ENCODE measurements at places on chromosomes 2 and 18.

- DNase-seq: peak; percentile 20
Observed at GRCh38 chr2:26068602-26069298, 34.9 kb downstream of the RAB10 start.

DNA sequence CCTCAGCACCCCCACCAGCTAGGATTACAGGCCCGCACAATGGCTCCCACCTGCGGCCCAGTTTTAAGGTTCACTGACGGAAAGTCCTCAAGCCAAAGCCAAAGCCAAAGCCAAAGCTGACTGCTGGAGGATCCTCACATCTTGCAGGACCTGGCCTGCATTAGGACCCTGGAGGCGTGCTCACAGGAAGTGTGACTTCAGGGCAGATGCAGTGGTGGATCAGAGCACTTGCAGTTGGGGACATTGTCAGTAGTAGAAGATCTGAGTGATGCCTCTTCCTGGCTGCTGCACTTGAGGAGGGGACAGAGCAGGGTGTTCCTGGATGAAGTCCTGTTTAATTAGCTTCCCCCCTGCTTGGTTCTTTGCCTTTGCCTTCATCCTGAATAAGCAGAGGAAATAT is 69.0 kb upstream of the ALPP start:
- DNase-seq: no peak

GRCh38 chr2:202034249-202035088 is 814 bp downstream of the FZD7 start:
- no peak for DNase-seq

DNA sequence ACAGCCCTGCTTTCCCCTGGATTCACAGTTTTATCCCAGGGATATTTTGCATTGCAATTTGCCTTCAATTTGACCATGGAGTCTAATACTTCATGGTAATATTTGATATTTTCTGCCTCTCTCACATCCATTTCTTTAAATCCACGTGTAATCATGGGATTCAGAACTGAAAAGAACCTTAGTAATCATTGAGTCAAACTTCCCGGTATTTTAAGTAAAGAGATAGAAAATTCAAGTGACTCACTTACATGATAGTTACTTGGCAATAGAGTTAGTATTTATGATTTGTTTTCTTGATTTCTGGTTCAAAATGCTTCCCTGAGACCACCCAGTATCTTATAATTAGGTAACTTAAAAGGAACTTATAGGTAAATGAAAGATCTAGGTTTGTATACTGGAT is 33.7 kb upstream of the CDC42EP3 start:
- DNase-seq: no peak

GRCh38 chr2:209905691-209906090 is 96.7 kb upstream of the RPE start:
- no peak for DNase-seq

GRCh38 chr2:51027968-51028367 is 4.0 kb downstream of the NRXN1 start:
- DNase-seq: no peak

DNA sequence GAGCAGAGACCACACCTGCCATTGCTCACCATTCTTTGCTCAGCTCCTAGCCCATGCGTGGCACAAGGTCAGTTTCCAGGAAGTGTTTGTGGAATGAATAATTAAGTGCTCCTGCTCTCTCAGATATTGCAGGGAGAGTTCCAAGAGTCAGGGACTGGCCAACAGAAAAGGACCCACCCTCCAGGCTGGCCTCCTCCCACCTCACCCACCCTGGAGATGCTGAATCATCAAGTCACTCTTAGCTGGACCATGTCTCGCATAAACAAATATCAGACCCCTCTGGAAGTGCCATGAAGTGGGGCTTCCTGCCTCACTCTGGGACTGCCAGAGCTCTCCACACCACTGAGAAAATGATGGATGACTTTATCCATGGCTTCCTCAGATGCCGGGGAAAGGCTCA is 256.0 kb downstream of the TNS1 start:
- DNase-seq: no peak

GRCh38 chr2:70831861-70832260 is 3.8 kb downstream of the CD207 start:
- no peak for DNase-seq

DNA sequence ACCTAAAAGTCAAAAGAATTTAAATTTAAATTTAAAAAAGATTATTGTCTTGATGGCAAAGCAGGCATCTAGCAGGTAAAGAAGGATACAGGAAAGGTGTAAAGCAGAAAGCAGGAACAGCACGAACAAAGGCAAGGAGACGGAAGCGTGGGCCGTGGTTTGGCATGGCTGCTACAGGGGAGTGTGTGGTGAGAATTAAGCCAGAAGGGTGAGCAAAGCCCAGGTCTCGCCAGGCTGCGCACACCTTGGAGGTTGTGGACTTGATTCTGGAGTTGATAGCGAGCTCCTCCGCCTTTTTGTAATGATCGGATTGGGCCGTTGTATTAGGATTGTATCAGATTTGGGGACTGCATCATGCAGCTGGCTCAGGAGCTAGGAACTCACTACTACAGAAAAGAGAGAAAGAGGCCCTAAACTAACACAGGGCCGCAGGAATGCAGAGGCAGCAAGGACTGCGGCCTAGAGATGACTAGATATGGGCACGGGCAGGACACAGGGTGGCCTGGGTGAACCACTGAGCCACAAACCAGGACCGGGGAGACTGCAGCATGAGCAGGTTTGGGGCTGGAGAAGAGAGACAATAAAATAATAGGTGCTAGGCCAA is 71.4 kb upstream of the TMEM247 start:
- DNase-seq: no peak

DNA sequence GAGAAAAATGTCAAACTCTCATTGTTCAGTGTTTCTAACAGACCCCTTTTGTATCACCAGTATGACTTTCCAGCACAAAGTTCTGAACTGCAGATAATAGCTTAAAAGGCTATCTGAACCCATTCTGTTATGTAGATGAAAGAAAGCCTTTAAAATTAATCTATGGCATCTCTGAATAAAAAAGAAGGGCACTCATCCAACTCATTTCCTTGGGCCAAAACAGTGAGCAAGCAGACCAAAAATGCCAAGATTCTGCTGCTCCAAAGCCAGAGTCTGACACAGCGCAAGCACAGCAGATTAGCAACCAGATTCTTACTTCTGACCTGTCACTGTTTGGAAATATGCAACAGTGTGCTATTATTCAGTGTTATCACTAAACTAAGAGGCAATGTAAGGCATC is 22.6 kb upstream of the ITGA6 start:
- no peak for DNase-seq

DNA sequence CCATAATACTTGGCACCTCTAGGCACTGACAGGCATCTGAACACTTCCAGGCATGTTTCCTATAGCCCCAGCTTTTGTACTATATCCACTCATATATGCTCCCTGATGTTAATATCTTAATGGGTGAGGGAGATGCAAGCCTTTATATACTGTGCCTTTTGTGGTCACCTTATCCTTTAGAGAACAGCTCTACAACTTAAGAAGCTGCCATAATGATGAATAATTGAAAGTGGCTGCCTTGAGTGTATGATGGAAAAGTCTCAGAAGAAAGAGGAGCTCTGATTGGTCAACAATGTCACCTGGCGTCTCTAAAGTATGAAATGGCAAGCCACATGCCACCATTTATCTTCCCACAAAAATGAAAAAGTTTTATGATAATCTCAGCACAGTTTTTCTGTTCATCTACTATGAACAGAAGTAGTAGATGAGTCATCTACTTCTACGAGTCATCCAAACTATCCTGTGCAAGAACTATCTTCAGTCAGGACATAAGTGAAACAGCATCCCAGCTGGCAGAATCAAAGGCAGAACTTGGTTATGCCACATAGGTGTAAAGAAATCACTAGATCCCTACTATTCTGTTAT is 997.9 kb upstream of the CELF4 start:
- no peak for DNase-seq

DNA sequence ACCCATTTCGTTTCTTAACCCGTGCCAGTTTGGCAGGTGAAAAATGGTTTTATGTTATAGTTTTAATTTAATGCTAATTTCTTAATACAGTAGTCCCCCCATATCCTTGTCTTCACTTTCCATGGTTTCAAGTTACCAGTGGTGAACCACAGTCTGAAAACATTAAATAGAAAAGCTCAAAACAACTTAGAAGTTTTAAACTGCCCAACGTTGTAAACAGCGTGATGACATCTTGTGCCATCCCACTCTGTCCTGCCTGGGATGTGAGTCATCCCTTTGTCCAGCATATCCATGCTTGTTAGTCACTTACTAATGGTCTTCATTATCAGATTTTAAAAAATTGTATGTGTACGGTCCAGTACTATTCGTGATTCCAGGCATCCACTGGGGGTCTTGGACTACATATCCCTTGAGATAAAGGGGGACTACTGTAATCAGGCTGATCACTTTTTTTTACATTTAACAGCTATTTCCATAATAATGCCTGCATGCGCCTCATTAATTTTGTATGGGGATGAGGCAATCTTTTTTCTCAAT is 31.9 kb downstream of the SLC66A3 start:
- no peak for DNase-seq

DNA sequence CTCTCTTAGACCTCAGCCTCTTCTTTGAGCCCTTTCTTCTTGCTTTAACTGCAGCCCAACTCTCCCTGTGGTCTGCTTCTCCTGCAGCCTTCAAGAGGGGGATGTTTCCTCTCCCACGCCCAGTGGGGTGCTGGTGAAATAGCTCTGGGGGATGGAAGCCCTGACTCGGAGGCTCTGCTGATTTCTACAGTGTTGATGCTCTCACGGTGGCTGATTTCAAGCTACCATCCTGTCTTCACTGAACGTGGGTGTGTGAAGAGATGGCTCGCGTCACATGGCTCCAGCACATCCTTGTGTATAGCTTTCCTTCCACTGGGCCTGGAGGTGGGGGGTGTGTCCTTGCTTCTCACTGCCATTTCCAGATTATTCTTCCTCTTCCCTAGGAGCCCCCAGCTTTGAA is 20.0 kb downstream of the MPP4 start:
- no peak for DNase-seq

- no peak for DNase-seq
Observed at GRCh38 chr18:63346480-63347183, 20.4 kb downstream of the KDSR start.

GRCh38 chr2:158546412-158547144 is 89.8 kb downstream of the PKP4 start:
- DNase-seq: no peak

DNA sequence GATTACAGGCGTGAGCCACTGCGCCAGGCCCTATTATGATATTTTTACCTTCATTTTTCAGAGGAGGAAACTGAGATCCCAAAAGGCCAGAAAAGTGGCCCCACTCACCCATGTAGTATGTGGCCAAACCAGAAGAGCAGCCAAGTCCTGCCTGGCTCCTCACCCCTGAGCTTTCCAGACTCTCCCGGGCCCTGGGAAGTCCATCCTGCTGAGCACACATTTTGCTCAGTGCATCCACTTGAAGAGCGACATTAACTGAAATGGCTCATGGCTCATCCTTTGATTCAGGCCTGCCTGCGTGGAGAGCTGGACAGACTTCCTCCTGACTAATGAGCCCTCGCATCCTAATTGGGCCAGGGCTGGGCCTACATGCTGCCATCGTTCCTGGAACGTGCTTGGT is 9.5 kb upstream of the NGEF start:
- DNase-seq: no peak

DNA sequence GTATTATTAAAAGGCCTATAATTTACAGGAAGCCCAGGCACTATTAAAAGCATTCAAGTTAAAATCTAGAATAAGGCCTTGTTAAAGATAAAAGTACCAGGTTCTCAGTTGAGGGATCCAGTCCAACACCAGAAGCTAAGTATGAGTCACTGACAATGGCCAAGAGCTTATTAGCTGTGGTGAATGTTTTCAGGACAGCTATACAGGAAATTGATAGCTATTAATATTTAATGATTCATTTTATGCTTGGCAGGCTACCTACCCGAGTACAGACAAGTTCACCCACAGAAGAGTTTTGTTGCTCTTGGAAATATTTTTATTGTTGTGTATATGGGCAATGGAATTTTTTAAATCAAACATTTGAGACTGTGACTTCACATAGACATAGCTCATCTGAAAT is 729.6 kb upstream of the ZNF804A start:
- no peak for DNase-seq

DNA sequence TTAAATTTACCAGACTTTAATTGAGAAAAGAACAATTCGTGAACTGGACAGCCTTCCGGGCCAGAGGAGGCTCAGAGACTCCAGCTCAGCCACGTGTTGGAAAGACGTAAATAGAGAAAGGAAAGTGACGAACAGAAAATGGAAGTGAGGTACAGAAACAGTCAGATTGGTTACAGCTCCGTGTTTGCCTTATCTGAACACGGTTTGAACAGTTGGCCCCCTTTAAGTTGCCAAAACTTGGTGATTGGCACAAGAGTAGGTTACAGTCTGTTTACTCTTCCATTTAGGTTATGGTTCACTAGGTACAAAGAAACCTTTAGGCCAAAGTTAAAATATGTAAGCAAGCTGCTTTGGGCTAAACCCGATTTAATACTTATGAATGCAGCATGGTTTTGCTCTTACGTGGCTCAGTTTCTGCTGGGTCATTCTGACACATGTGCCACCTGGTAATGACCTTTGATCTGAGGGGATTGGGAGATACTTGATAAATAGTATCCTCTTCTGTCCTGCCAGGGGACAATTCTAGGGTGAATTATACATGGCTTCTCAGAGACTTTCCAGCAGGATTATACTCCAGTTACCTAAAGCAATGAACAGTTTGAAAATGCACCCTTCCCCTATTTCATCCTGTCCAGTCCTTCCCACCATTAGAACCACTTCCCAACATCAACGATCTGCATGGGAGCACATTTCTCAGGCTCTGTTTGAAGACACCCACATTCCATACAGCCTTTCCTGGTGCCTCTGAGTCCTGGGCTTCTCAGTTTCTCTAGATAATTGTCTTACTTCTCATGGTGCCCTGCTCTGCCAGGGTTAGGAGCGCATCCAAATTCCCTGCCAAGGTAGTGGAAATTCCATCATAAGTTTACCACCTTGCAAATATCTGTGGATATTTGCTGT is 65.1 kb upstream of the TGIF1 start:
- no peak for DNase-seq

DNA sequence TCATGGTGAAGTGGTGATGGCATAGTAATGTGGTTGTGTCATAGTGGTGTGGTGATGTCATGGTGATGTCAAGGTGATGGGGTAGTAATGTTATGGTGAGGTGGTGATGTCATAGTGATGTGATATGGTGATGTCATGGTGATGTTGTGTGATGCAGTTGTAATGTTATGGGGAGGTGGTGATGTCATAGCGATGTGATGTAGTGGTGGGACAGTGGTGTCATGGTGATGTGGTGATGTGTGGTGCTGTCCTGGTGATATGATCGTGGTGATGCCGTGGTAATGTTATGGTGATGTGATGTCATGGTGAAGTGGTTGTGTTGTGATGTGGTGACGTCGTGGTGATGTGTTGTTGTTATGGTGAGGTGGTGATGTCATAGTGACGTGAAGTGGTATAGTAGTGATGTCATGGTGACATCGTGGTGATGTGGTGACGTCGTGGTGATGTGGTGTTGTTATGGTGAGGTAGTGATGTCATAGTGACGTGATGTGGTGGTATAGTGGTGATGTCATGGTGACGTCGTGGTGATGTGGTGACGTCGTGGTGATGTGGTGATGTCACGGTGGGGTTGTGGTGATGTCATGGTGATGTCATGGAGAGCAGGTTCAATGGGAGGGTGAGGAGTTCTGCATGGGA is 242.7 kb upstream of the MYT1L start:
- DNase-seq: no peak
